Substantia nigra (tissue), 51 donors: ENCODE measurements at places on chromosomes 2 and 18.

- no peak for DNase-seq
These were observed 18.9 kb downstream of the SMAD7 start for GRCh38 chr18:48931680-48932461.

- no peak for DNase-seq
These were observed 1337.2 kb upstream of the CELF4 start for GRCh38 chr18:38902796-38903195.

GRCh38 chr2:148643421-148643820 lies 1.1 kb upstream of the EPC2 start:
- no peak for DNase-seq

DNA sequence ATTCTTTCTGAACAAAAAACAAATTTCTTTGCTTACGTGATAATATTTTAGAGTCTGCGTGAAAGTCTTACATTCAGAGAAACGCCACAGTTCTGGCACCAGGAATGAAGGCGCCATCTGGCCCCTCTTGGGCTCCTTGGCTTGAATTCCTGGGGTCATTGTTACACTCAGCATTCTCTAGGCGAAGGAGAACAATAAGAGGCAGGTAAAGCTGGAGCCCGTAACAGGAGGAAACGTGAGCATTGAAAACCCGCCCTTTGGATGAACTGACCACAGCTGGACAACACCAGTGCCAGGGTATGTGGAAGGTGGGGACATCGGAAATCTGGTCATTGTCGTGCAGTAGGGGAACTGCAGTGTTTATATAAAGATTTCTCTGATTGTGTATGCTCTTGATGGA lies 144.8 kb downstream of the RNF152 start:
- no peak for DNase-seq

GRCh38 chr2:238016526-238016925 lies 44.3 kb upstream of the SCLY start:
- no peak for DNase-seq

DNA sequence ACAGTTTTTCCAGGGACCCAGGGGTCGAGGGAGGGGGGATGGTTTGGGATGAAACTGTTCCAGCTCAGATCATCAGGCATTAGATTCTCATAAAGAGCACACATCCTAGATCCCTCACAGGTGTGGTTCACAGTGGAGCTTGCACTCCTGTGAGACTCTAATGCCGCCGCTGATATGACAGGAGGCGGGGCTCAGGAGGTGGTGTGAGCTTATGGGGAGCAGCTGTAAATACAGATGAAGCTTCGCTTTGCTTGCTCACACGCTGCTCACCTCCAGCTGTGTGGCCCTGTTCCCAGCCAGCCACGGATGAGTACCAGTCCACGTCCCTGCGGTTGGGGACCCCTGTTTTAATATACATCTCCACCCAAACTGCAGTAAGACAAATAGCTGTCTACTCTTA lies 204.2 kb downstream of the AGAP1 start:
- no peak for DNase-seq

DNA sequence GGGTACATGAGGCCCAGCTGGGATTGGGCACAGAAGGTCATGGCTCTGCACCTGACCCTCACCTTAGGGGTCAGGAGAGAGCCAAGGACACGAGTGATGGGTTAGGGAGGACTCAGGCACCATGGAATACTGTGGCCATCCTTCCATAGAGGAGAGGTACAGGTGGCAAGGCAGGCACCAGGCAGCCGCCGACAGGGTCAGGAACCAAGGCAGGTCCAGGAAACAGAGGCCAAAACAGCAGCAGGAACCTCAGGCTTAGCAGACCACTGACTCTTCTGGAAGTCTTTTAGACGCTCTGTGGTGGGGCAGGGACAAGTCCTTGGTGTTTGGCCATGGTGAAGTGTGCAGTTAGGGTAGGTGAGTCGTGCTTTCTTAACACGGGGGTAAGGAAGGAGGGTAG lies 128.0 kb downstream of the NEDD4L start:
- no peak for DNase-seq

GRCh38 chr2:219440388-219441256 lies 6.0 kb downstream of the SPEG start:
- no peak for DNase-seq

DNA sequence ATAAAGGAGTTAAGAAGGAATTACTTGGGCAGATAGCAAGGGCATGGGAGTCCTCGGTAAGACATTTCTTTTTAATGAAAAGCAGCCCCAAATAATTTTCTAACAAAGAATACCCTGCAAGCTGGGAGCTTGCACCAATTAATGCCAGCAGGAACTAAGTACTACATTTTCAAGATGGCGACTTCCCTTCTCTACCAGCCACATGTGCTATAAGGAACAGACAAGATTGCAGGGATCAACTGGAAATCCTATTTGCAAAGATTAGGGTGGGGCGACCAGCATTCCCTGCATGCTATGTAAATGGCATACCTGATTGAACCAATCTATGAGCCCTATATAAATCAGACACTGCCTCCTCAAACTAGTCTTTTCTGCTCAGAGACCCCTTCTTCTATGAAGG lies 827.5 kb downstream of the ADCYAP1 start:
- no peak for DNase-seq

- no peak for DNase-seq
These were observed 65.8 kb downstream of the PARD3B start for GRCh38 chr2:204611017-204611631.

DNA sequence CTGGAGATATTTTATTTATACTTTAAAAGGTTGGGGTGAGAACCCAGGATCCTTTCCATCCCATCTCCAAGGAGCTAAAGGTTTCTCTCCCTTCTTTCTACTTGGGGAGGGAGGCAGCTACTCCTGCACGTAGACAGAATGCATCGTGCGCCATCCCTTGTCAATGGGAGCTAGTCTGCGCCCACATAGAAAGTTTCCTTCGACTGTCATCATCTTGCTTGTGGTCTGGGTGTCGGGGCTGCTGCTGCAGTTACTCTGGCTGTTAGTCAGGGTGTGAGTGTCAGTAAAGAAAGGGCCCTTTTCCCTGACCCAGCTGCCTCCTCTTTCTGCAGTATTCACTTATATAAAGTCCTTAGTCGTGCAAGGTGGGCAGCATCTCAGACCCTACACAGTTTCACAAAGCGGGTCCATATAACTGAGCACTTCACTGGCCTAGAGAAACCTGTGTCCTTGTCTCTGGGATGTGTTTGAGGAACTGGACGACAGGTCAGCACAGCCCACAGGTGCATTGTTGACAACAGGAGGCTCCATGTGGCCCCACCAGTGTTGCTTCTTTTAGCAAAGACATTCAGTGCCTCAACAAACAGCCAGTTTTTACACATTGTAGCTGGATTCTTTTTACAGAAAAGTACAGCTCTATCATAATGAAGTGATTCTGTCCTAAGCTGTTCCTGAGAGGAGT lies 22.4 kb downstream of the NPAS2 start:
- DNase-seq, result no peak
